ENCODE measurements at places on chromosomes 4 and X. TPM values are rescaled to one million over a fixed set of nuclear protein-coding genes. Genes with fewer than 3 reads are reported as not detected.

DNA sequence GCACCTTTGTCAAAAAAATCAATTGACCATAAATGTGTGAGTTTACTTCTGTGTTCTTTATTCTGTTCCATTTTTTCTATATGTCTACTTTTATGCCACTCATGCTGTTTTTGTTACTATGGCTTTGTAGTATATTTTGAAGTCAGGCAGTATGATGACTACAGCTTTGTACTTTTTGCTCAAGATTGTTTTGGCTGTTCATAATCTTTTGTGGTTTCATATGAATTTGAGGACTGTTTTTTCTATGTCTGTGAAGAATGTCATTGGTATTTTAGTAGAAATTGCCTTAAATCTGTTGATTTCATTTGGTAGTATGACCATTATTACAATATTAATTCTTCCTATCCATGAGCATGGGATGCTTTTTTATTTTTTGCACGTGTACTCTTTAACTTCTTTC, 346.8 kb downstream of the PPP3CA start:
- no peaks in the 10 kb centered on the region for H3K27me3 ChIP-seq
- no peak overlapping the region for H3K27ac ChIP-seq
- DNase-seq = no peak
- H3K36me3 ChIP-seq = no peaks in the 10 kb centered on the region
- no peak overlapping the region for H3K4me3 ChIP-seq

DNA sequence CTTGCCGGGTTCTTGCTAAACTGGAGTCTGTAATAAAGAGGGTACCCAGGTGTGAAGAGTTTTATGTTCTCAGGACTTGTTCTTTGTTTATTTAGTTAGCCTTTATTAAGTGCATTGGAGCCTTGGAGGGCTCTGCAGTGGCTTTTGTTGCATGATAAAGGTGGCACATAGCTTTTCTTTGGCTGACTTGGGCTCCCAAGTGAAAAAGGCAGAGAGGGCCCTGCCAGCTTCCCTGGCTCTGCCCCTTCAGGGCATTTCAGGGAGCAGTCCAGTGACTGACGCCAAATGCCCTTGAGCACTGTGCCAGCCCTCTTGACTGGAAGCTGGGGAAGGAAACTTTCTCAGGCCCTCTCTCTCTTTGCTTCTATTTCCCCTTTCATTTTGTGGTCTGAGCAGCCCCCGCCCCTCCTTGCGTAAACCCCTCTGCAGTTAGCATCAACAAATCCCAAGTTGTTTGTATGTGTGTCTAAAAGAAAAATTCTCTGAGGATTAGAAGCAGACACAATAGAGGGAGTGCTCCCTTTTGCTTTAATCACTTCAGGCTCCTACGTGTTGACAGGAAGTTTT, 152.2 kb downstream of the NHS start:
- H3K27me3 ChIP-seq = no peaks in the 10 kb centered on the region
- no peaks in the 10 kb centered on the region for H3K36me3 ChIP-seq
- no peak overlapping the region for H3K27ac ChIP-seq
- H3K4me1 ChIP-seq = no peaks in the 10 kb centered on the region

DCX gene
- total RNA-seq = not detected

DNA sequence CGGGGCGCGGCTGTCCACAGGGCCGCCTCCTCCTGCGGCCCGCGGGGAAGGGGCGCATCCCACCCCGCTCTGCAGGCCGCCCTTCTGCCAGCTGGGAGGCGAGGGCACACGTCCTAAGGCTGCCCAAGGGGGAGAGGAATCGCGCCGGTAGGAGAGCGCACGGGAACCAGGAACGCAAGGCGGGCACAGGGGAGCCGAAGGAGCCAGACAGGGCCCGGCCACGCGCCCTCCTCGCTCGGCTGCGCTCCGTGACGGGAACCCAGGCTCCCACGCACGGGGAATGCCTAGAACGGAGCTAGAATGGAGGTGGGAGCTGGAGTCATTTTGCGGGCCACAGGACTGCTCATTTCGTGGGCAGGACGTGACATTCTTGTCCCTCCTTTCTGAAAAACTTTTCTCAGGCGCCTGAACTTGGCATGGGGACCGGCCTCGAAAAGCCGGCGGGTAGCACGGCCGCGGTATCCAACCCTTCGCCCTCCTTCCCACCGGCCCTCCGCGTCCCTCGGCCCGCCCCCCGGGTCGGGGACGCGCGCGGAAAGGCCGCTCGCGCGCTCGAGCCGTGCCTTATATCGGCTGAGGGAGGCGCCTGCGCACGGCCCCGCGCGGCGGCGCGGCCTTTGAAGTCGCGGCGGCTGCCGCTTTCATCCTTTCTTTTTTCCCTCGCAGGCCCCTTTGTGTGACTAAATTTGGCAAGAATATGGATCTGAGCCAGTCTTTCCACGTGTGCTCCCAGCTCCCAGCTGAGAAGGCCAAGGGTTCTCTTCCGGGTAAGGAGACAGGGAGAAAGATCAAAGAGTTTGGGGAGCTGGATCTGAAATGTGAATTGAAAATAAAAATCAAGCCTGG, 4.2 kb upstream of the LEF1 start:
- H3K4me3 ChIP-seq = peak overlapping the region; percentile 79
- no peaks in the 10 kb centered on the region for H3K36me3 ChIP-seq
- peaks cover 43% of the 10 kb centered on the region for H3K4me1 ChIP-seq

ANXA3 gene
- not detected for total RNA-seq

UGT2B28 gene
- not detected for total RNA-seq

GRCh38 chr4:56330691-56331090, 56.6 kb downstream of the AASDH start:
- no peak overlapping the region for H3K27ac ChIP-seq
- no peaks in the 10 kb centered on the region for H3K4me1 ChIP-seq
- H3K27me3 ChIP-seq = no peaks in the 10 kb centered on the region
- H3K4me3 ChIP-seq = no peak overlapping the region
- no peak for DNase-seq
